ENCODE measurements at places on chromosomes 12 and 14.

- no peak for DNase-seq
These were observed 50.9 kb upstream of the E2F7 start for GRCh38 chr12:77116277-77116676.

DNA sequence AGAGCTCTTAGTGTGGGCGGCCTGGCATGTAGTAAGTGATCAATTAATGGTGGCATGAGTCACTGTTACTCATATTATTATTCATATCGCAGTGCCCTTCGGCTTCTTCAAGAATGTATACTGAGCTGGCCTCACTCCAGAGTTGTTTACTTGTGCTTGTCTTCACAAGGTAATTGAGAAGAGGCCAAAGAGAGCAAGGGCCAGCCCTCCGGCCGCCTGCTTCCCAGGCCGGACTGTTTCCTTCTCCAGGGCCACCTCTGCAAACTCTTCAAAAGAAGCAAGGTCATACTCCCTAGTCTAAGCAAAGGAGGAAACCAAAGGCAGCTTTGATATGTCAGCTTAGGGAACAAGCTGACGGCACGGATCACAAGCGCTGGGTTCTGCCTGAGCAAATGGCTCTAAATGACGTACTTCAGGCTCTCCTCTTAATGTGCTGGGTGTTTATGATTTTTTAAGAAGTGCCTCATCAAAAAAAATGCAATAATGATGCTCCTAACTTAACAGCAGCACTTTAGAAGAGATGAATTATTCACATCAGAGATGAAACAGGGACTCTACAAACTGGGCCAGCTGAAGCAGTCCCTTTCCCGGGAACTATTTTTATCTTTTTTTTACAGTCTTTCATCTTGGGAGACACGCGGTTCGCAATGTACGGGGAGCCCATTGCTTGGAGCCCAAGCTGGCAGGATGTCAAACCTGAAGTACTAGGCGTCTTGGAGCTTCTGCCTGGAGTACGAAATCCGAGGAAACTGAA is 65.6 kb upstream of the DLK1 start:
- DNase-seq, result no peak

DNA sequence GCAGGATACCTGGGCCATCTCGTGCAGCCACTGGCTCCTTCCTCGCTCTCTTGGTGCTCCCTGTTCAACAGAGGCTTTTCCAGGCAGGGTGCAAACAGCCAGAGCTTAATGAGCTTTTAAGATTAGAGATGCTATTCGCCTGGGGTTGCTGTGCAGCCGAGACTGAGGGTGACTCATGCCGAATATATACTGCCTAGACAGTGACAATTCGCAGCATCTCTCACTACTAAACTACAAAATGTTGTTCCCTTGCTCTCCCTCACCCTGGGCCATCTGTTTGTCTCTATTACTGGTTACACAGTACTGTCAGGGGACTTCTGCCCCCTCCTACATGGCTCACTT is 26.0 kb upstream of the TESC start:
- DNase-seq, result no peak

DNA sequence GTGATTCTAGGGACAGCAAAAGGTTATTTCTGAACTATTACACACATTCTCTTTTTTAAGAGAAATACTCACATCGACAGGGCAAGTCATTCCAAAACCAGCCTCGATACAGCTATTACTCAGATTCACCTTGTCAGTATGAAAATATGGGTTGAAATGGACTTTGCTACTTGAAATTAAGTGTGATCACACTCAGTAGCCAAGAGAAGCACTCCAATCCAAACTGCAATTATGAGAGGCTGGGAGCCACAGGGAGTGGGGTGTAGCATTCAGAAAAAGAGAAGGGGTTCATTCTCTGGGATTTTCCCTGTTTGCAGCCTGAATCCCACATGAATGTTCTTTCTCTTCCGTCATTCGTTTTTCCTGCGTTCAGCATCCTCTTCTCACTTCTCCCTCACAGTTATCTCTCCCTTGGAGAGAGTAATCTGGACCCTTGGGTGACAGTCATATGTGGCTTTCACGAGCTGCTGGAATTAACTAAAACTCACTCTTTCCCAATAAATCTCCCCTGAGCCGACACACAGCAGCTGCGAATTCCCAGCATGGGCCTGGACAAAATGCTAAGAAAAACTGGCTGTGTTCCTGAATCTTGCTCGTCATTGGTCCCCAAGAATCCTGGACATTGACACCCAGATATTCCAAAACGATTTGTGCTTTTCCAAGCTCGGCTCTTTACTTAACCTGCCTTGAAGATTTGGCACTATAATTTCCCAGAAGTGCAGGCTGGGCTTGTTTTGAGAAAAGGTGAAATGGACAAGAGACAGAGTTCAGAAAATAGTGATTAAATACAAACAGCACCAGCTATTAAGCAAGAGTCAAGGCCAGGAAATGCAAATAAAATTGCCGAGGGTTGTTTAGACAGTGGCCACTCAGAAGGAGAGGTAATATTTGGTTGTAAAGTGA is 199.5 kb upstream of the PLEKHG7 start:
- no peak for DNase-seq

- no peak for DNase-seq
These were observed 14.0 kb upstream of the PTGDR start for GRCh38 chr14:52253503-52253902.

- no peak for DNase-seq
These were observed 291.7 kb downstream of the RAD51B start for GRCh38 chr14:68111097-68111852.

- no peak for DNase-seq
These were observed 8.7 kb downstream of the SLC48A1 start for GRCh38 chr12:47781479-47782371.

DNA sequence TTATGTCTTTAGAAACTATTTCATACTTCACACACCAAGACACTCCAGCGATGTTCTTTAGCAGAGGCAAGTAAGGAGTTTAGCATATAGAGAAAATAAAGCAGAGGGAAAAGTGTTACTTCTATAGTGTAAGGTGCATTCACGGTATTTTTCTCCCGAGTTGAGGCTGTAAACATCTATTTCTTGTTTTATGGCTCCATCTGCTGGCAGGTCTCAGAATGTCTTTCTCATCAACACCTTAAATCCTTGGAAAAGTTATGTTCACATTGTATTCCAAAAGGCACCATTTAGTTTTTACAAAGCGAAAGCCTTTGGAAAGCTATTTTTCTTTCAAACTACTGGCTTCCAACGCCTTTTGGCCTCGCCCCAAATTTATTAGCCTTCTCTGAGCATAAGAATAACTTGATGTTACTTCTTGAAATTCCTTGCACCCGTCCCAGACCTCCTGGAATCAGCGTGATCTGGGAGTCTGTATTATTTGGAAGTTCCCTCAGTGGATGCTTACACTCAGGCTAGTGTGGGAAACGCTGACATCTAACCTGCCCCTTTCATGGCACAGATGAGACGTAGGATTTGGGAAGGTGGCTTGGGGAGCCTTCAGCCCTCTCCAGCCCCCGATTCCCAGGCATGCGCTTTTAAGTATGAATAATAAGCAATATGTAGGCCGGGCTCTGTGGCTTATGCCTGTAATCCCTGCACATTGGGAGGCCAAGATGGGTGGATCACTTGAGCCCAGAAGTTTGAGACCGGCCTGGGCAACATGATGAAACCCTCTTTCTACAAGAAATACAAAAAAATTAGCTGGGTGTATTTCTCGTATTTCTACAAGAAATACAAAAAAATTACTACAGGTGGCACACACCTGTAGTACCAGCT is 1.9 kb upstream of the PIWIL1 start:
- peak; percentile 51 for DNase-seq

DNA sequence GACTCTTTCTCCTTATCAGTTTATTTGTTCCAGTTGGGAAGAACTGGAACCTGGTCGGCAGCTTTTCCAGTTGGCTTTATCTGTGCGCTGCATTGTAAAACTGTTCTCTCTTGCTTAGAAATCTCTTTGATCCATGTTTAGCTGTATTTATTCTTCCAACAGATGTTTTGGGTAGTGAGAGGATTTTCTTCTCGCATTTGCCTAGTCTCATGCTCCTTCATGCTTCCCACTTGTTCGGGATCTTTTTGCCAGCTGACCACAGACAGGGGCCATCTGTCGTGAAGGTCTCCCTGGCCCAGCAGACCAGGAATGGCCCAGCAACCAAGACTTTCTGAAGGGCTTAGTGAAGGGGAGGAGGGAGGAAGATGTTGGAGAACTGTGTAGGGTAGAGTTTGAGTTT is 21.6 kb downstream of the NTF3 start:
- DNase-seq, result no peak

GRCh38 chr14:74543771-74544438 is 50.3 kb downstream of the ISCA2 start:
- DNase-seq, result no peak

- DNase-seq, result no peak
These were observed 152.4 kb upstream of the PELI2 start for GRCh38 chr14:55965851-55966250.

- no peak for DNase-seq
These were observed 3.1 kb upstream of the ATF7IP start for GRCh38 chr12:14362352-14362751.

GRCh38 chr12:132620113-132620898 is 1.7 kb downstream of the P2RX2 start:
- no peak for DNase-seq

DNA sequence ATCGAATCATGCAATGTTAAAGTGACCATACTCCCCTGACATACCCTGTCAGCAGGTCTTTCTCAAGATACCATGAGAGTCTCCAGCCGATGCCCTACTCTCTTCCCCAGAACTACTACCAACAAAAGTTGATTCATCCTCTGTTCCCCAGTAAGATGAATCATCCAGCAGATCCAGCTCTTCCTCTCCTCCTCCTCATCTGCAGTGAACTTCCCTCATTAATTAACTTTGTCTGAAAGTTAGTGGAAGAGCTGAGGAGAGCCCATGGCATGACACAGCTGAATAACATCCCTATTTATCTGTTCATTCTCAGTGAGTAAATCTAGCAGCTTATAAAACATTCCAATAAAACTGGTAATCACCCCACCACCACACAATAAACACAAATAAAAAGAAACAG is 213.4 kb downstream of the EGLN3 start:
- no peak for DNase-seq

- DNase-seq, result no peak
These were observed 207.9 kb upstream of the BCL2L14 start for GRCh38 chr12:11862798-11863197.

DNA sequence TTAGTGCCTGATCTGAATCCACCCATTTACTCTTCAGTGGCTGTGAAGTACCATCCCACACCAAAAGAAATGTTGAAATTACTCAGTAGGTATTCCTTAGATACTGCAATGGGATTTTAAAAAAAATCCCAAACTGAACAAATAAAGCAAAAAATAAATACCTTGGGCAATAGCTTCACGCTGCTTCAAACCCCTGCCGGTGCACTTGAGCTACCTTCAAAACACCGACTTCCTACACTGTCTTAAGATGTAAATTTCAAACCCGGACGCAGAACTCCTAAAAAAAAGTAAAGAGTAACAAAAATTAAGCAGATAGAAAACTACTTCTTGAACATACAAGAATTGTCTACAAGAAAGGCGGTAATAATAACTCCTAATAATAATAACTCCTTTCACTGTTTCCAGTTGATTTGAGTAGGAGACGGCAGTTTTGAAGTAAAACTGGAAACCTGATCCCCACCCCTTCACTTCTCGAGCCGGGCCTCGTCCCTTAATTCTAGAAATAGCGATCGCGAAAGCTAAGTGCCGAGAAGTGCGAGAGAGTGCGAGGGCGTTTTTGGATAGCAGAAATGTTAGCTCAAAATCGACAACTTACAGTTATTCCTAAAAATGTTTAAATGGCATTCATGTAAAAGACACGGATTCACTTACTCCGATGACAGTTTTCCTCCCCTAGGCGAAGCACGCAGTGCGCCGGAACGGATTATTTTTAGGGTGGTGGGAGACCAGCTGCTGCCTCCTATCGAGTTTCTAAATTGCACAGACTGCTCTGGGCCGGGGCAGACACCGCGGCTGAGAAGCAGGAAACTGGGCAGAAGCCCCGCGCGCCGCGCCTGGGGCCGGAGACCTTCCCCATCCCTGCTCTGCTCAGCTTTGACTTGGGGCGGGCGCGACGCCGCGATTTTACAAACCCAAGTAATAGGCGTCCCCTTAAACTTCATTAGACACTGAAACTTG is at the start of gene ABCC9:
Gene ABCC9 (minus strand): TSS at position 878 of the 957 bp plus-strand sequence. CDS start 4,752 bp downstream, outside the sequence.
- peak; percentile 55 for DNase-seq

GRCh38 chr12:89180496-89180895 is 171.8 kb downstream of the DUSP6 start:
- no peak for DNase-seq

- DNase-seq, result no peak
These were observed 166.5 kb upstream of the RASSF8 start for GRCh38 chr12:25792031-25792430.

DNA sequence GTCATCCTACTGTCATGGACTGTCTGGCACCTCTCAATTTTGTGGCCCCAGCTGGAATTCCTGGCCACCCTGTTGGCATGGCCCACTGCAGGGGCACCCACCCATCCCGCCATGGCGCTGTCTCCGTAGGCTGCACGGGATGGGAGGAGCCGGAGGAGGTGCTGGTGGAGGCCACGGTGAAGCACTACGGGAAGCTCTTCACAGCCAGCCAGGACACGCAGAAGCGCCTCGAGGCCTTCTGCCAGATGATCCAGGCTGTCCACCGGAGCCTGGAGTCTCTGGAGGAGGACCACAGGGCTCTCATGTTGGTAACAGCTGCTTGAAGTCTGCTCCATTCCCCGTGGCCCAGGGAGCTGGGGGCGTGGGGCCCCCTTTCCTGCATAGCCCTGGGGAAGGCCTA is 3.9 kb downstream of the CCDC197 start:
- DNase-seq, result no peak

- DNase-seq, result no peak
These were observed 1.6 kb downstream of the LTB4R start for GRCh38 chr14:24312736-24313507.

- no peak for DNase-seq
These were observed 1562.4 kb upstream of the SEL1L start for GRCh38 chr14:83096092-83096491.

- no peak for DNase-seq
These were observed 52.2 kb downstream of the LRP6 start for GRCh38 chr12:12214635-12215131.

DNA sequence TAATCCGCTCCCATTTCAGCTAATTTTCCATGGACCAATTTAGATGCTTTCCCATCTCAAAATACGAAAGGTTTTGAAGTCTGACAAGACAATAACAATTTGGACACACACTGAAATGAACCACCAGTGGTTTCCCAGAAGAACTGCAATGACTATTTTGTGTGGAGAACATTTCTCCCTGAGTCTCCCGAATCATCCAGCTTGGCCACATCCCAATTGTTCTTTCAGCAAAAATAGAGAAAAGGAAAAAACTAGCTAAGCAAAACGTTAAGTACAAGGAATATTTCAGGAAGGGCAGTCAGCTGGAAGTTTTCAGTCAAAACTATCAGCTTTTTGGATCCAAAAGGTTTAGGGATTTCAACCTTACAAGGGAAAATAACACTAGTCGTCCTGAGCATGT is 390.6 kb downstream of the KCNH5 start:
- no peak for DNase-seq

DNA sequence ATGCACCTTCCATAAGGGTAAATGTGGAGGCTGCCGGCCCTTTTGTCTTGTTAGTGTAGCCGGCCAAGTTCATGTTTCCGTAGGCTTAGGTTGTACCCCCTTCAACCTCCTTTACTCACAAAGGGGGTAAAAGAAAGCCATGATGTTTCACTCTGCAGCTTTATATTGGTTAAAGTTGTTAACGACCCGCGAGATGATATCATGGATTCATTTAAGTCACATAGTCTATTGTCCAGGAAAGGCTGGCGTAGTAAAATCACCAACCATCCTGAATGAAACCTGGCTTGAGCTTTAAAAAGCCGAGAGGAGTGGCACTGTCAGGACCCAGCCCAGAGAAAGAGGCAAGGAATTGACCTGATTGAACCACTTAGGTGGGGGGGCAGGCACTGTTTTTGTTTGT is 1.3 kb downstream of the UNG start:
- DNase-seq, result no peak
